ENCODE measurements at places on chromosomes 12 and 14.

DNA sequence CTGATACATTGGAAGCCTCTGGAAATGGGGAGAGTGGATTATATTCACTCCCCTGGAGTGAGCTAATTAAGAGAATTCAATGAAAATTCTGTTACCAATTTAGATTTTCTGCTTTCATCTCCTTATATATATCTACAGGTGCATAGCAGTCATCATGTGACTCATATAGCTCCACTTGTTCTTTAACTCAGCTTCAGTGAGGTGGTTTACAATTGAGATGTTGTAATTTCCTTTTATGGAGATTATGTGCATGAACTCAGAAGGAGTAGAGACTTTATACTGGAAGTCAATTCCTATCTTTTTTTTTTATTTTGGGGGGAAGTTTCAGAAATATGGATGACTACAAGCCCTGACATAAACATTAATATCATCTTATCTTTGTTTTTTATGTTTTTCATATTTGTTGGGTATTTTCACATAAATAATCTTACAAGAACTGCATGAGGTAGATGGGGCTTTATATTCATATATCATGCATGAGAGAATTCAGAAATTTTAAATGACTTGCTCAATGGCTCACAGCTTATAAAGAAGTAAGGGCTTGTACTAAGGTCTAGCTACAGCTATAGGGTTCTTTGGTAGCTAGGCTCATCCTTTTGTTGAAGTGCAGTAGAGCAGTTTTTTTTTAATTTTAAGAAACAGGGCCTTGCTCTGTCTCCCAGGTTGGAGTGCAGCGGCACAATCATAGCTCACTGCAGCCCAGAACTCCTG, 92.3 kb upstream of the SCAF11 start:
- no peak for DNase-seq

DNA sequence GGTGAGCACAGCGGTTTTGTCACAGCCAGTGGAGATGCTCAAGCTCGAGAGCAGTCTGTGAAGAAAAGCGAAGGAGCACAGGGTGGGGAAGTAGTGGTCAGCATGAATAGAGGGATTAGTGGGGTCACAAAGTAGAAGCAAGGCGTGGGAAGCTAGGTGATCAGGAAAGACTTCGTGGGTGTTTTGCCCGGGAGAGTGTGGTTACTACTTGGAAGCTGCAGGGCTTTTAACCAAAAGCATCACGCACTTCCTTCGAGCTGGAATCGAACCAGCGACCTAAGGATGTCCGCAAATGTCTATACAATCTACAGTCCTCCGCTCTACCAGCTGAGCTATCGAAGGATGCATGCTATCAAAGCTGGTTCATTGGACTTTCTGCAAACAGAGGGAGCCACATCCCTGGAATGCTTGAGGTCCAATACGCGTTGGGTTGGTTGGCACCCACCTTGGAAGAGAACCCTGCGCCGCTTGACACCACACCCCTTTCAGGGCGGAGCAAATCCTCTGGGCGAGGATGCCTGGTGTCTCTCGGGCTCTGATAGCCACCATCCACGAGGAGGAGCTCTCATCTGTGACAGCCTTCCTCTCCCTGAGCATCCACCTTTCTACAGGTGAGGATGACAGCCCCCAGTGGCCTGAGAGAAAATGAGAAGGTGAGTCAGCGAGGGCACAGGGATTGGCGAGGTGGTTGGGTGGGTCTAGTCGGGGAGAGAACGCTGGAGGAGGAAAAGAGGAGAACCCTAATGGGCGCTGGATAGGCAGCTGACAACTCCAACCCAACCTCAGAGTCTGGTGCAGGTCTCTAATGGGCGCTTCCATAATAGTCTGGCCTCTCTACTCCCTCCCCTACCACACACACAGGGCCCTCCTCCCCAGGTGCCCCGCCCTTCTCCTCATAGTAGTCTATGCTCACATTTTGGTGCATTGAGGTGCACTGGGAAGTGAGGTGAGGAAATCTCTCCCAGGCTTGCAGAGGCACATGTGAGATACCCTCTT, 16.0 kb upstream of the OR6S1 start:
- peak; percentile 34 for DNase-seq

GRCh38 chr12:6773590-6774351, 1.5 kb downstream of the LAG3 start:
- no peak for DNase-seq

DNA sequence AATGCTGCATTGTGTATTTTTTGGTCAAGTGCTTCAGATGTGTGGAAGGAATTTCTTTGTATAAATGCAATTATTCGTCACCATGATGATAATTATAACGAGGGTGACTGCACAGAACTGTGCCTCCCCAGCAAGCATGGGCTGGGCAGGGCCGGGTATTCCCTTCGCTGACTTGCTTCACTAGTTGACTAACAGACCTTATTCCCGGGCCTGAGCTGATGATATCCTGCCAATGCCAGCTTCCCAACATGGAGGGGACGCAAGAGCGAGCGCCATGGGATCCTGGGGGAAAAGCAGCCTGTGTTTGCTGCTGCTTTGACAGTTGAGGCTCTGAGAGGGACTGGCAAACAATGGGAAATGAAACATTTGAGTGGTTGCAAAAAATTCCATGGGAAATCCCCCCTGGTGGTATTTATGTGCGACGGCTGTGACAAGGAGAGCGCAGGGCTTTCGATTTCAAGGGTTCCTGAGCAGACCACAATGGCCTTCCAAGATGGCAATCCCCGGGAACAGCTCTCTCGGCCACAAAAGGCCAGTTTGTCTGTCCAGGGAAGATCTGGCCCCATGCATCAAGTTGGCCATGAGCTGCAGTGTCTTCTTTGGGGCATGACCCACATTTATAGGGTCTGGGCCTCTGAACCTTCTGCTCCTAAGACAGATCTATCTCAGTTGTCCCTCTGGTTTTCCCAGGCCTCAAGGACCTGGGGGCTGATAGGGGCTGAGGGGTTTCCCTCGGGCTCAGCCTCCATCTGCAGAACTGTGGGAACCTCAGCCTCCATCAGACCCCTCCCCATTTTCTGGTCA, 21.9 kb upstream of the MAP1LC3B2 start:
- no peak for DNase-seq

- no peak for DNase-seq
Observed at GRCh38 chr12:6635856-6636531, at the start of gene LPAR5. Gene LPAR5 (minus strand): TSS chr12:6635959. CDS start chr12:6621248, 14,711 bp downstream.

- no peak for DNase-seq
Observed at GRCh38 chr12:41439801-41440200, 251.7 kb downstream of the PDZRN4 start.

DNA sequence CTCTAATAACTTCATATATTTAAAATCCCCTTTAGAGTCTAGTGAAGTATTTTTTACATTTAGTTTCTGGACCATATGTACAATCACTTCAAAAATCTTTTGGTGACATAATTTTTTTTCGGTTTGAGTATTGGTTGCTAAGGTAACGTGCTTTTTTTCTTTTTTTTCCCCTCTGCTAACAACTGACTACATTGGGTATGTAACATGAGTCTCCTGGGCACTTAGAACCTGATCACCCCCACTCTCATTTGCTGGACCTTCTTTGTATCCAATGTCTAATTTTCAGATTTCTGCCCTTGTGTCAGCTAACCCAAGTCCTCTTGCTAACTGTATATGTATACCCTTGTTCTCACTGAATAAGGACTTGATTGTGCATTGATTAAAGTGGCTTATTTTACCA, 592.9 kb upstream of the FLRT2 start:
- DNase-seq, result no peak

DNA sequence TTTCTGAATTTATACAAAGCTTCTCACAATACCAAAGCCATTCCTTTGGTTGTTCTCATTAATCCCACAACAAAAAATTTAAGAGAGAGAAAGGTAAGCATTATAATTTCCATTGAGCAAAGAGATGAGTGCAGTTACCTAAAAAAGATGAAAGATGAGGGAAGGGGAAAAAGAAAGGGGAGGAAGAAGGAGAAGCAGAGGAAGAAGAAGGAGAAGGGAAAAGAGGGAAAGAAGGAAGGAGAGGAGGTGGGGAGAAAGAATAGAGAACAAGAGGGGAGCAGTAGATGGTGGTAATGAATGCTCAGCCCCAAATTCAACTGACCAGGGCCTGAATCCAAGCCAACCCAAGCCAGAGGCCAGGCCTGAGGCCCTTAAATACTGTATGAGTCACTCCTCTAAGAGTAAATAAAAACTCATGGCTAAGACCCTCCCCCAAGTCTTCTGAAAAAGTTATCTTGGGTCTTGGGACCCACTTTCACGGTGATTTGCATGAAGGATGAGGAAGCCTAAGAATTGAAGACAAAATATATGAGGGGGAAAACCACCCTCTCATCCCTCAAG, 144.6 kb downstream of the ITPR2 start:
- DNase-seq, result no peak

DNA sequence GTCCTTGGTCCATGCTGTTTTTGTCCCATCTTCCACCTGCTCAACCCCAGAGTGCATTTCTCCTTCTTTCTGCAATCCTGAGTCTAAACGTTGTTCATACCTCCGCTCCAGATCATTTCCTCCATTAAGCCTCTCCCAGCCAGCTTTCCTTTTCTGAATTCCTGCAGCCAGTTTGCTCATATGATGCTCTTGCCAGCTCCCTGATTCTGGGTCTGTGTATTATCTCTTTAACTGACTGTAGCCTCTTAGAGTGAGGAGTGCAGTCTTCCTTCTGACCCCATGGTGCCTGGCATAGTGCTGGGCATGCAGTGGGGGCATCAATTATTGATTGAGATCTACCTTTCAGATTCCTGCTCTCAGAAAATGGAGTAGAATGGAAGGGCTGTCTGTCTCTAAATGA, 11.5 kb upstream of the TBPL2 start:
- no peak for DNase-seq

DNA sequence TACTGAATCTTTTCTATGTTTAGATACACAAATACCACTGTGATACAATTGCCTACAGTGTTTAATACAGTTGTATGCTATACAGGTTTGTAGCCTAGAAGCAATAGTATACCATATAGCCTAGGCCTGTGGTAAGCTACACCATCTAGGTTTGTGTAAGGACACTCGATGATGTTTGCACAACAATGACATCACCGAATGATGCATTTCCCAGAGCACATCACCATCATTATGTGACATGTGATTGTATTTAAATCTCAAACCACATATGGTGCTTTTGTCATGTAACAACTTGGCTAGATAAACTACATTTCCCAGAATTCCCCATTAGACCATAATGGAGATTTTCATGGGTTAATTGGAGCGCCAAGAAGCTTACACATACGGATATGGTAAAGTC, 128.4 kb upstream of the CPNE8 start:
- DNase-seq, result no peak

GRCh38 chr14:69701291-69701690, 65.7 kb upstream of the SRSF5 start:
- DNase-seq, result no peak

All from BE2C (cell line).